Activated T-cell treated with anti-CD3 and anti-CD28 coated beads, Interleukin-2, amount 50 U/mL, for 24 hours (primary cell): ENCODE measurements at places on chromosomes 5 and 9.

- DNase-seq = no peak
These were observed 324.6 kb downstream of the TMEM232 start for GRCh38 chr5:110401881-110402280.

DNA sequence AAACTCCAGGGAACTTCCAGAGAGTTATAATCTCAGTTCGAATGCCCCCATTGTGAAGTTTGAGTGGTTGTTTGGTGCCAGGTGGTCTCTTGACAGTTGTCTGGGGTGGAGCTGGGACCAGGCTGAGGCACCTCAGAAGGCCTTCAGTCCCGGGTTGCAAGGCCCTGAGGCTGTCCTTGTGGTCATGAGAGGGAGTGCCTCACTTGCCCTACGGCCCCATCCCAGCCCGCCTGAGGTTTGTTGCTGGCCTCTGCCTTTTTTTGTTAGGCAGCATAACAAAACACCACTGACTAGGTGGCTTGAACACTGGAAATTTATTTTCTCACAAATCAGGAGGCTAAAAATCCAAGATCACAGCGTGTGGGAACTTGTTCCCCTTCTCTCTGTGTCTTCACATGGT lies 73.0 kb upstream of the PAPPA start:
- DNase-seq = no peak

DNA sequence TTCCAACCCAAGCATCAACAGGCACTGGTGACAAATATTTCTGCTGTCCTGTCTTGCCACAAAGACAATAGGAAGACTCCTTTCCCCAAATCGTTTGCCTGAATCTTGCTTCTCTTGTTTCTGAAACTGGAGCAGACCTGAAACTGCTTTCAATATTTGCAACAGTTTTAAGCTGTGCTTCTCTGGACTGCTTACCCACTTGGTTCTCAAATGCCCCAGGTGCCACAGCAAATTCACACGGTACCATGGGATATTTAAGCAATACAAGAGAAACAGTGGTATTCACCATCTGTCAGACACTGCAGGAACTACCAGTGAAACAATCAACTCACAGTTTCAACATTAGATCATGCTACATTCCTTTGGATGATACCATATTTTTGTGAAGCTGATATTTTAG lies 309.4 kb downstream of the PARP8 start:
- DNase-seq = no peak

DNA sequence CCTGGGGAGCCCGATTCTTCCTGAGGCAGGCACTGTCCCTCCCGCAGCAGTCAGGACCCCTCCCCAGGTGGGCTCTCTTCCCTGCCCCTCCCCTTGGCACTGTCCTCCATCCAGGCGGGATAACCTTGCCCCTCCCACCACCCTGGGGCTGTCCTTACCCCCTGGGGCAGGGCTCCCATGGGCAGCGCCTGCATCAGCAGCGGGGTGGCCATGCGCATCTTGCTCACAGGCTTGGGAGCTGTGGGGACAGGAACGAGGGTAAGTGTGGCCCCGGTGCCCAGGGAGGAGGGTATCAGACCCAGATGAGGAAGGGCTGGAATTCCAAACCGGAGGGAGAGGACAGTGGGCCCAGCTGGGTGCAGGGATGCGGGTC lies 6.0 kb downstream of the CD74 start:
- no peak for DNase-seq

DNA sequence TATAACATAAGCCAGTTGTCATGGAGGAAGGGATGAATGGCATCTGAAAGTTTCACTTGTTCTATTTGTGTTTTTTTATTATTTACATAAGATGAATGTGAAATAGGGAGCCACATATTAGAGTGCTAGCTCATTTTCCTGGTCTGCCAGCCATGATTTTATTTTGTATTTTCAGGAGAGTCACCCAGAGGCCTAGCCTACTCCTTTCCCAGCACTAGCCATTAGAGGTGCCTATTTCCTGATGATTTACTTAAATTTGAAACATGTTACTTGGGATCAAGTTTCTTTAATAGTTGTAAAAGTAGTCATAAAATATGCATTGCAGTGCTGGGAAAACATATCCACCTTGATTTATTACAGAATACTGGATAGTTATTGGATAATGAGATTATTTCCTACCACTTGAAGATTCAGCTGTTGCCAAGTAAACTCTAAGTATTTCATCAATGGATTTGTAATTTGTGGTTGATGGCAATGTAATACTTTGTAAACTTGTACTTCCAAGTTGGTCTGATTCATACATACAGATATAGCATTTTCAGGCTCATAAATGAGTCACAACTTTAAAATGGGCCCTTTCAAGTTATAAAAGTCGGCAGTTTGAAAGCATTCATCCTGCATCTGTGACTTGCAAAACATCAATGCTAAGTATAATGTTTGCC lies 50.8 kb downstream of the KCNN2 start:
- DNase-seq = no peak

DNA sequence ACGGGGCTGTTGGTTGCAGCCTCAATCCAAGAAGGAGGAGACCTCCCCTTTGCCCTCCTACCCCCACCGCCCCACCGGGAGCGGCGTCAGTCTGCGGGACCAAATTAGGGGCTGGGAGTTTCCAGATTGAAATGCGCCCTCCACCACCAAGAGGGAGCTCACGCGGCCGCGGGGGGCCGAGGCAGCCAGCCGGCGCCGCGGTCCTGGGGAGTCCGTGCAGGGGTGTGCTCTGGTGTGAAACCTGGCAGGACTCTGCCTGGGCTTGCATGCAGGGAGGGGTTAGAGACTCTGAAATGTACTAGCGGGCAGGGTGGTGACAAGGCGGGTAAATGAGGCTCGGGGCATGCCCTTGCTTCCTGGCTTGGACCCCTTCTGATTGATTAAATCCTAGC lies 989 bp upstream of the FBN2 start:
- no peak for DNase-seq

GRCh38 chr5:133376986-133377385 lies 235.4 kb downstream of the FSTL4 start:
- no peak for DNase-seq

- DNase-seq = no peak
These were observed 216.2 kb downstream of the PIK3R1 start for GRCh38 chr5:68431601-68432337.

GRCh38 chr5:96344678-96345577 lies 88.1 kb downstream of the PCSK1 start:
- DNase-seq = no peak

GRCh38 chr5:142686210-142686734 lies 382 bp upstream of the FGF1 start:
- no peak for DNase-seq

DNA sequence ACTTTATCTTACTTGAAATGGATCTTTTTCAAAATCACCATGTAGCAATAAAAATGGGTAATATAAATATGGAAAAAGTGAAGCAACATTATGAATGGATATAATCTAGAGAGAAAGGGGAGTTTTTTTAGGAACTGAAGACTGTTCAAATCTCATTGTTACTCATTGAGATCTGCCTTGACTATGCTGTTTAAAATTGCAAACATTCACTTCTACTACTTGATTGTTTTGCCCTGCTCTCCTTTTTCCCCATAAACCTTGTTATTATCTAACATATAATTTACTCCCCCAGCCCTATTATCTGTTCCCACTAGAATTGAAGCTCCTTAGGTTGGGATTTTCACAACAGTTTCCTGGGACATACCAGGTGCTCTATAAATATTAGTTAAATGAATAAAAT lies 22.0 kb downstream of the PAM start:
- no peak for DNase-seq

DNA sequence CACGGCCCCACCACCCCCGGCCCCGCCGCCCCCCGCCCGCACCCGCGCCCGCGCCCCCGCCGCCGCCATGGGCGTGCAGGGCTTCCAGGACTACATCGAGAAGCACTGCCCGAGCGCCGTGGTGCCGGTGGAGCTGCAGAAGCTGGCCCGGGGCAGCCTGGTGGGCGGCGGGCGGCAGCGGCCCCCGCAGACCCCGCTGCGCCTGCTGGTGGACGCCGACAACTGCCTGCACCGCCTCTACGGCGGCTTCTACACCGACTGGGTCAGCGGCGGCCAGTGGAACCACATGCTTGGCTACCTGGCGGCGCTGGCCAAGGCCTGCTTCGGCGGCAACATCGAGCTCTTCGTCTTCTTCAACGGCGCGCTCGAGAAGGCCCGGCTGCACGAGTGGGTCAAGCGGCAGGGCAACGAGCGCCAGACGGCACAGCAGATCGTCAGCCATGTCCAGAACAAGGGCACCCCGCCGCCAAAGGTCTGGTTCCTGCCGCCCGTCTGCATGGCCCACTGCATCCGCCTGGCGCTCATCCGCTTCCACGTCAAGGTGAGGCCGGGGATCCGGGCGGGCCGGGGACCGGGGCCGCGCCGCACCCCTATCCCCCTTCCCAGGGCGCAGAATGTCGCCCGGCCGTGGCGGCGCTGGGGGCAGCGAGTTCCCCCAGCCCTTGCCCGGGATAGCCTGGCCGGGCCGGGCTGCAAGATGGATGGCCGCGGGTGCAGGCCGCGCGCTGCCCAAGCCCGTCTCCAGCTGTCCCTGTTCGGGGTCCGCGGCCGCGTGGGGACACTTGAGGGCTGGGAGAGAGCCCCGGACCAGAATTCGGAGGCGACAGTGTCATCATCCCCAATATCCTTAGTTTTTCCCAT lies 594 bp downstream of the FAM120A start:
- peak; percentile 79 for DNase-seq

GRCh38 chr5:96200641-96201040 lies 232.4 kb downstream of the PCSK1 start:
- no peak for DNase-seq

DNA sequence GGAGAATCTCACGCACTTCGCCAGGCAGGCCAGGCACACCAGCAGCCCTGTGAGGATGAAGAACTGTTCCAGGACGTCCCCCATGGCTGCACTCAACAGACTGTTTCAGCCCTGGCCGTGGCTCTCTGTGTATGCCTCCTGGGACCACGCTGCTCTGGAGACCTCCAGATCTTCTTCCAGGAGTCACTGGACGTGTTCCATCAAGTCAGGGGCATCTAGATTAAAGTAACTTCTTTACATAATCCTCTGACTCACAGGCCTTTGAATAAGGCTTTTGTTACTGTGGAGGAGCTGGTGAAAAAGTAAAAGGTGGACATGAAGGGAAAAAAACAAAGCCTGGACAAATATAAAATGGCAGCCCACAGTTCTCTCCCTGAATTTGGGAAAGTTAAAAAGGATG lies at the start of gene HSD17B3:
Gene HSD17B3, minus strand, starts transcription at position 156 of the 400 bp plus-strand sequence. Its CDS starts 72 bp downstream, at position 84.
- DNase-seq = no peak

DNA sequence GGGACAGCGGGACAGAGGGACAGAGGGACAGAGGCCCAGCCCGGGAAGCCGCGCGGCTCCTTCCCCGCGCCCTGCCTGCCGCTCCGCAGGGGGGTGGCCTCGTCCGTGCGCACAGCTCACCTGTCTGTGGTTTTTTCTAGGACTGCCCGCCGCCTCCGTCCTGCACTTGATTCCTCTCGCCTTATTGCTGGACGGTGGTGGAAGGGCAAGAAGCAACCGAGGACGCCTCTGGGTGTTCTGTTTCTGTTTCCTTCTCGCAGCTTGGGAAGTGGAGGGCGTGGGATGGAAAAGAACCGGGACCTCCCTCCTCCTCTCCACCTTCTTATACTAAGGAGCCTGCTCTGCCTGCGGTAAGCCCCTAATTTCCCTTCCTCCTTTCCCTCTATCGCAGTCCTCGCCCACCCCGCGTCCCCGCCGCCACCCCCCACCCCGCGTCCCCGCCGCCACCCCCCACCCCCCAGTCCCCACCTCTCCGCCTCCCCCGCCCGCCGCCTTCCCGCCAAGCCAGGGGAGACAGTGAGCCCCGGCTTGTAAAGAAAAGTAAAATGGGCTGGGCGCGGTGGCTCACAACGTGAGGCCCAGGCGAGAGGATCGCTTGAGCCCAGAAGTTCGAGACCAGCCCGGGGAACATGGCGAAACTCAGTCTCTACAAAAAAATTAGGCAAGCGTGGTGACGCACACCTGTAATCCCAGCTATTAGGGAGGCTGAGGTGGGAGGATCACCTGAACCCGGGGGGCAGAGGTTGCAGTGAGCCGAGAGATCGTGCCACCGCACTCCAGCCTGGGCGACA lies 9.6 kb upstream of the FLT4 start:
- no peak for DNase-seq

DNA sequence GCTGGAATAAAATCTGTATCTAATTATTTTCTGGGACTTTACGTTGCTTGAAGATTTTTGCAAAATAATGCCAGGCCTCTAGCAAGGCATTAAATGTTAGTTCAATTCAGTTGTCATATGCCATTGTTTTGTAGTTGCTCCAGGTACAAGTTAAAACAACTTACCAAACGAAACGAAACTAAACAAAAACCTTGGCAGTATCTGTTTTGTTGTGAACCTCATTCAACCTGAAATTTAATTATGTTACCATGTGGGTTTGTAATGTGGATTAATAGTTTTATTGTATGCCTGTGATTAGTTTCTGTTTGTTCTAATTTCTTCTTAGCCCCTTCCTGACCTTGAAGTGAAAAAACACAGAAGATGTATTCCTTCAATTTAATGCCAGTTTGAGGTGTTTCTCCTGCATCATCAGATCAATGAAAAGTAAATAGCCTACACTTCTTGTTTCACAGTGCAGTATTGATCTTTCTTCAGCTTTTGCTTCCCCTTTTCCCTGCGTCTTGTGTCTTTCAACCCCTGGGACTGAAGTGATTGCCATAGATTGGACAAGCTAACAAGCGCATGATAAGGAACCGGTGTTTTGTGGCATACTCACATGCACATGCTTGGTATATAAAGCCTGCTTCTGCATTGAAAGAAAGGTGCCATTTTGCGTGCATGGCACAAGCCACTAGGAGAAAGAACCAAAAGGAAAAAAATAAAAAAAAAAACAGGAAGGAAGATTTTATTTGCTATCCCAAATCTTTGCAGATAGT lies 699.0 kb upstream of the ARRDC3 start:
- no peak for DNase-seq

DNA sequence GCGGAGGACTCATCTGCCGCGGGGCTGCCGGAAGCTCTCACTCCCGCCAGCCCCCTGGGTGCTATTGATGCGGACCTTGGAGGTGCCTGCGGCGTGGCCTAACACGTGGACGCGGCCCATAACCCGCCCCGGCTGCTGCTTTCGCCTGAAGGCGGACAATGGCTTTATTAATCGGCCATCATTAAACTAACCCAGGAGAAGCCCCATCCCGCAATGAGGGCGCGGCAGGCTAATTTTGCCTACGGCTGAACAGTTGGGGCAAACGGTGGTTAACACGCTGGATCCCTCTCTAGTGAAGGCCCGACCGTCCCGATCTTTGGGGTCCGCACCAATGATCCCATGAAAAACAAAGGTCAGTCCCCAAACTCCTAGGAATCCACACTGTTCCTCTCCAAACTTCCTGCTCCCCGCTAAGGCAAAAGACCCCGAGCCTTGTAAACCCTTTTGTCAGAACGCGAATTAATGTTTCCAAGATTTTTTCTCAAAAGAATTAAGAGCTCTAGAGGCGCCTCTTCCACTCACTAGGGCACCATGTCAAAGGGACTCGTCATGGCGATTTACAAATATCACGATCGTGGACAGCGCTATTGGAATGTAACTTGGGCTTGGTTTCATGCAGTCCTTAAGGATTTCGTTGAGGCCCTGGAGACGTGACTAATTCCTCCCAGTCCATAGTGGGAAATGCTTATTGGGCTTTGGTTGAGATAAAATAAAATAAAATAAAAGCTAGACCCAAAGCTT lies 193.1 kb downstream of the MEF2C start:
- no peak for DNase-seq

- no peak for DNase-seq
These were observed 536.9 kb upstream of the WWC1 start for GRCh38 chr5:167754501-167755021.
